ENCODE measurements at places on chromosomes 4 and X.

DNA sequence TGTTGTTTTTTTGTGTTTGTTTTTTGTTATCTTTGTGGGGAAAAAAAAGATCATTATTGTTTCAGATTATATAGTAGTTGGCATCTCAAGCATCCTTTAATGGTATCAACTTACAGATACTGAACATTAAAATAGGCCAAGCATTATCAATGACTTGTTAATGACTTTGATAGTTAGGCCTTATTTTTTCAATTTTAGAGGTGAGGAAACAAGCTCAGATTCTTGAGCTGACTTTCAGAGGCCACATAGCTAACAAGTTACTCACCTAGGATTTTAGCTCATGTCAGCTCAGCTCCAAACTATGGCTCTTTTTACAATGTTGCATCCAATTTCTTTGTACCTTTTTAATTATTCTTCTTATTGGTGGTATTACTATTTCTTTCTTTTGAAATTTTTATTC, 471 bp upstream of the PLAC8 start:
- no peak for DNase-seq

GRCh38 chr4:107212565-107212964, 176.5 kb upstream of the DKK2 start:
- no peak for DNase-seq

- DNase-seq: no peak
These were observed 100.9 kb downstream of the TTC29 start for GRCh38 chr4:146844761-146845160.

DNA sequence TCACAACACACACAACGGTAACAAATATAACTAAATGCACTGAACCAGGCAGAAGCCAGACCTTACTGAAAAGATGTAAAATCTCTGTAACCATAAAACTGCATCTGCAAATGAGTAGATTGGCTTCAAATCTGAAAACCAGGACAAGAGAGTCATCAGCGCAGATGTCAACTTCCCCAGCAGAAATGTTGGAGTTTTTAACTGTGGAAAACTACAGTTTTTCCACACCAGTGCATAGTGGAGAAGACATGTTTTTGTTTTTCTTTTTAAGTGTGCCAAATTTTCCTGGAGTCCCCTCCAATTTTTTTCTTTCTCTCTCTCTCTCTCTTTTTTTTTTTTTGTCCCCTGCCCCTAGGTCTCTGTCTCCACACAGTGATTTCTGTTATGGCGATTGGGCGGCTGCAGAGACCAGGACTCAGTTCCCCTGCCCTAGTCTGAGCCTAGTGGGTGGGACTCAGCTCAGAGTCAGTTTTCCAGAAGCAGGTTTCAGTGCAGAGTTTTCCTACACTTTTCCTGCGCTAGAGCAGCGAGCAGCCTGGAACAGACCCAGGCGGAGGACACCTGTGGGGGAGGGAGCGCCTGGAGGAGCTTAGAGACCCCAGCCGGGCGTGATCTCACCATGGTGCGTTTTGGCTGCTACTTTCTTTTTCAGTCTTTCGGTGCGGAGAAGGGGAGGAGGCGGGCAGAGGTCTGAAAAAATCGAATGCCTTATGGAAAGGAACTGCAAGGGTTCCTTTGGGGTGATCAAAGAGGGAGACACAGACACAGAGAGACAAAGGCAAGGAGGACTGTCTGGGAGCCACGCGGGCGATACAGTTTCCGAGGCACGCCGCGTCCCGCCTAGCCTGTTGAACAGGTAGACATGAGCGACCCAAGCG, at the start of gene GUCY1A1:
Gene GUCY1A1 (plus strand): TSS at position 505 of the 878 bp plus-strand sequence. CDS start 30,020 bp downstream, outside the sequence.
- no peak for DNase-seq

GRCh38 chr4:72300126-72300525, 268.3 kb downstream of the NPFFR2 start:
- no peak for DNase-seq

DNA sequence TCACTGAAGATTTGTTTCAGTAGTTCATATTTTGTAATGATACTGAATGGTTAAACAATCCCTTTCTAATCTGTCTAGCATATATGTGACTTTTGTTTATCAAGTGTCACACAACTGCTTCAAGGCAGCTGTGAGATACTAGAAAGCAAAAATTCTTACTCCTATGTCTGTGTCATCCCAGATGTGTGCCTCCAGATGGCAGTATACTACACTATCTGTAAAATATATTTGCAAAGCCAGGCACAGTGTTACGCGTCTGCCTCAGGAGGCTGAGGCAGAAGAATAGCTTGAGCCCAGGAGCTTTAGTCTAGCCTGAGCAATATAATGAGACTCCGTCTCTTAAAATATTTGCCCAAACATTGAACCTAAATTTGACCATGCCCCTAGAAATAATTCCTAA, 4.0 kb downstream of the NUDT10 start:
- peak; percentile 26 for DNase-seq

DNA sequence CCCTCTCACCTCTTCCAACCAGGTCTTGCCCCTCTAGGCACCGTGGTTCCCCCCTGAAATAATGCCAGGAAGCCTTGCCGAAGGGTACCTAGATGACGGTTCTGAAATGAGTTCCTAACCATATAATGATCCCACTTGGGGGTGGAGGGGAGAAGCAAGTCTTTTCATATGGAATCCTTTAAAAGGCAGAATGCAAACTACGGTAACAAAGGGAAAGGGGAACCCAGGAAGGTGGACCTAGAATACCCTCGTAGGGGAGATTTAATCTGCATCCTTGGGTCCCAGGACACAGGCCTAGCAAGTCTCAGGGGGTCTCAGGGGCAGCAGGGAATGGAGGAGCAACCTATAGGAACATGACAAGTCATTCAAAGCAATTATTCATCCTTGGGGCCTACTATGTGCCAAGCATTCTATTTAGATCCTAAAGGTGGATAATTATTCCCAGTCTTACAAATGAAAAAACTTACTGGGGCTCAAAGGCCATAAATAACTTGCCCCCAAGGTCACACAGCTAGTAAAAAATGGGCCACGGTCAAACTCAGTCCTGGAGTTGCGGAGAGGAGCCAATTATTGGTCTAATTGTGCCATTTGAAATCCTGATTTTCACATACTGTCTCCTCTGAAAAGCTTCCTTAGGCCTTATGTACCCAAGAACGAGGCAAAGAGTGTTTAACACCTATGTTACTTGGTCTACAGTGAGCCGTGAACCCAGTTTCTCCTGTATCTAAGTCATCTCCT, 8.8 kb downstream of the BCOR start:
- DNase-seq: no peak

DNA sequence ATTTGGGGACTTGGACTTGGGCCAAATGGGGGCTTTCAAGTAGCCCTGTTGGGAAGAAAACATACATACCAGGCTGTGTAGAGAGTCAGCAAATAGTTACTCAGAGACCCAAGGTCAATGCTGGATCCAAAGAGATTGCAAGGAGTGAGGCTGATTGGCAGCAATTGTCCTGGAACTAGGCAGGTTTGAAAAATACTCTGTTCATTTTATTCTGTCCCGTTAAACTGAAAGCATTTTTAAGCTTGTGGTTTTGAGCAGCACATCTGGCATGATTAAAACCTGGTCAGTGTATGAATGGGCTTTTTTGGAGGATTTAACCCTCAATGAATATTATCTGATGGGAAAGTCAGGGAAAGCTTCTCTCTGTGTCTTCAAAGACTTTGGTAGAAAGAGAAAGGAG, 294.3 kb upstream of the BOD1L1 start:
- no peak for DNase-seq

DNA sequence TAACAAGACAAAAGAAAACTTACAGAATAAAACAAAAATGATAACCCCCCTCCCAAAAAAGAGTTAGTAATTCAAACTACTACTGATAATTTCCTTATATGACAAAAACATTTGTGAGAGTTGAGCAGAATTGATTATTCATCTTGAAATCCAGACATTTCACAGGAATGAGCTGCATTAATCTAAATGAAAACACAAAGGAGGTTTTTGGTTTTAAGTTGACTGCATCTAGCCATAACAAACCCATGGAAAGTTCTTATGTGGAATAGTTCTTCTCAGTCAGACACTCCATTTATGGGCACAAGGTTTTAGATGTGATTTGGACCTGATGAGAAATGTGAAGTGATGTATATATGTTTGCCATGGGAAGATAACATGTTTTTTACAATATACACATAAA, 95.4 kb downstream of the VCX2 start:
- no peak for DNase-seq

GRCh38 chr4:159062381-159062780, 40.5 kb upstream of the RAPGEF2 start:
- DNase-seq: no peak

- peak; percentile 50 for DNase-seq
These were observed 334.3 kb upstream of the GATB start for GRCh38 chr4:152094970-152095700.

DNA sequence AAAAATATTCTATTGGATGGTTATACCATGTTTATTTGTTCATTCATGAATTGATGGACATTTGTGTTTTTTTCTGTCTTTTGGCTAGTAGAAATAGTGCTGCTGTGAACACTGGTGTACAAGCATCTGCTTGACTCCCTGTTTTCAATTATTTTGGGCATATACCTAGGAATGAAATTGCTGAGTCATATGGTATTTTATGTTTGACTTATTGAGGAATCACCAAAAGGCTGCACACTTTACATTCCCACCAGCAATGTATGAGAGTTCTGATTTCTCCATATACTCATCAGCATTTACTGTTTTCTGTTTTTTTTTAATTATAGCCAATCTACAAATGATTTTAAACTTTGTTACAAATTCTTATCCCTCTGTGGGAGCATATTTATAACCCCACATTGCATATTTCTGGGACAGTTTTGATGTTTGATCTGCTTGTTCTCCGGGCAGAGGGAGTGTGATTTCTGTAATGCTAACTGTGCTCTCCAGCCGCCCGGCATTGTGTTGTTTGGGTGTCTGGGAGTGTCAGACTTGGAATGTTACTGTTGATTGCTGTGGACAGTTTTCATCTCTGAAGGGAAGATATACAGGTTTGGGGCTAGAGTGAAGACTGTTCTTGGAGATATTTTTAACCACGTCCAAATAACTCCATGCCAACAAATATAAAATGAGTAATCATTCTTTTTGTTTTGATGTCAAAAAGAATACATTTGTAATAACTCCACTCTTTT, 60.5 kb upstream of the PGRMC2 start:
- no peak for DNase-seq

GRCh38 chrX:111823128-111823527, 52.9 kb upstream of the TRPC5OS start:
- DNase-seq: no peak

DNA sequence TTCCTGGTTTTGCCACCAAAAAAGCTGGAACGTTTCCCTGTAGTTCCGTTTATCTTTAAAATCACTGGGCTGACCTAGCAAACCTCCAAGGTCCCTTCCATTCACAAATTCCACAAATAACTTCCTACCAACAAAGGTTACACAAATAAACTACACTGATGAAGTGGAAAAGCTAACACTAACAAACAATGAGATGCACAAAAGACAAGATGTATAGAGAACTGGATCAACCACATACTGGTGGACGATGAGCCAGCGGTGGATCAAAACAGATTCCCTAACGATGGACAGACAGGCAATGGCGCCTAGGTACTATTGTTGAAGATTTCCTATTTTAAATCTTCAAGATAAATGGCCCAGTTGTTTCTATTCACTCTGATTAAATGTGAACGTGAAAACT, 15.5 kb downstream of the AFAP1 start:
- DNase-seq: no peak

- no peak for DNase-seq
These were observed 744.5 kb upstream of the FAM241A start for GRCh38 chr4:111400741-111401140.

DNA sequence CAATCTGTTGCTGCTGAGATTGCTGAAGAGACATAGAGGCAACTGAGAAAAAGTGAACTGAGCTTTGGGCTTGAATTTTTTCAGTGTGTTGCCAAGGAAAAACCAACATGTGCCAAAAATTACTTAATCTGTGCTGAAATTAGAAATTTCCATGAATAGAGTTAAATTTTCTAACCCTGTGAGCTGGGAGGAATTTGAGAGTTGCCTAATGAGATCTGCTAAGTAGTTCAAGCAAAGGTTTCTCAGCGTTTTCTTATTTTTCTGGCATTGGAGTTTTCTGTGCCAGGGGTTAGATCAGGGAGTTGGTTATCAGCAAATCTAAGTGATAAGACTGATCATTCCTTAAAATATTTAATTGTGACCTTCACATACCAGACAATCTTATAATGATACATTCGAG, 457.5 kb upstream of the GNPDA2 start:
- DNase-seq: no peak

- no peak for DNase-seq
These were observed 61.4 kb downstream of the SMARCA1 start for GRCh38 chrX:129461801-129462456.

GRCh38 chrX:133741303-133741702, 244.1 kb downstream of the GPC3 start:
- no peak for DNase-seq

- DNase-seq: no peak
These were observed 49.1 kb downstream of the ABCG2 start for GRCh38 chr4:88109123-88109881.

DNA sequence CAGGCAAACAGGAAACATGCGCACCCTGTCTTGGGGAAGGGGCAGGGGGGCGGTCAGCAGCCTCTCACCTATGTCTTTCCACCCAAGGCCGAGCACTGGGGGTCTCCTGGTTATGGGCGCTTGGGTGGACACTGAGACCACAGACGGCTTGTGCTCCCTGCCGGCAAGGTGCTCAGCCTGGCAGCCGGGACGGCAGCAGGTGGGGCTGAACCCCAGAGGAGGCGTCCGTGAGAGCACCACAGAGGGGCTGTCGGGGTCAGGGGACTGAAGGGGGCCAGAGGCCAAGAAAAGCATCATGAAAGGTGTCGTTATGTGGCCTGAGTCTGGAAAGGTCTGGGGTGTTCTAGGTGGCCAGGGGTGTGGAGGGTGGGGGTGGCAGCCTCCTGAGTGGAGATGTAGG, 19.6 kb downstream of the DOK7 start:
- DNase-seq: no peak

DNA sequence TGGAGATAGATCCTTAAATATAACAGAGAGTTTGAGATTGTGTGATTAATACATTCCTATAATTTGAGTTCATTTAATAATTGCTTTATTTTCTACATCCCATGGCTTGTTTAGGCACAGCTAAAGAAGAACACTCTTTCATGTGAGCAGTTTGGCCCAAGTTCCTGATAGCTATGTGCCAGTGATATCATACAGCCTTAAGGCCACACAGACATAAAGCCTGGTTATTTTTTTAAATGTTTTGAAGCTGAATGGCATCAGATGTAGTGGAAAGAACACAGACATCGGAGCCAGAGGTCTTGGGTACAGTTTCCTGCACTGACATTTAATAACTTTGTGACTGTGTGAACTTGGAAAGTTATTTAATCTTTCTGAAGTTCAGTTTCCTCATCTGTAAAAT, 7.0 kb upstream of the NDNF start:
- no peak for DNase-seq

- DNase-seq: no peak
These were observed 22.9 kb upstream of the COX7B2 start for GRCh38 chr4:46931981-46932380.

DNA sequence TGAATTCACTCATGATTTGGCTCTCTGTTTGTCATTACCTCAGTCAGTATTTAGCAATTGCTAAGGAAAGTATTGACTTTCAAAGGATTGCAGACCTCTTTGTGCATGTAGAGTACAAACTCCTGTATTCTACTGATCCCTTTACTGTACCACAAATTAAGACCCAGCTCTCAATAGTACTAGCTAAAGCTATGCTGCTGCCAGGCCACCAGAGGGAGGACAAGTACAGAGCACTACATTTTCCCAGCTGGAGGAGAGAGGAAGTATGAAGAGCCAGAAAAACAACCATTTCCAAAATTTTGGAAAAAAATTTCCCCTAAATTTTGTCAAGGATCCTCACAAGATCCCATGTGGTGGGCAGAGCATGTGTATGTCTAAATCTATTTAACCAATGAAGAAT, 175.0 kb upstream of the MTMR8 start:
- no peak for DNase-seq

- no peak for DNase-seq
These were observed 23.5 kb downstream of the GAB3 start for GRCh38 chrX:154727418-154727817.

Data from CD4-positive, alpha-beta T cell treated with Interleukin-6 for 4 hours (primary cell).